T-helper 17 cell (primary cell): ENCODE measurements at places on chromosomes 6 and 20. TPM values are rescaled to one million over a fixed set of nuclear protein-coding genes. Genes with fewer than 3 reads are reported as not detected.

DNA sequence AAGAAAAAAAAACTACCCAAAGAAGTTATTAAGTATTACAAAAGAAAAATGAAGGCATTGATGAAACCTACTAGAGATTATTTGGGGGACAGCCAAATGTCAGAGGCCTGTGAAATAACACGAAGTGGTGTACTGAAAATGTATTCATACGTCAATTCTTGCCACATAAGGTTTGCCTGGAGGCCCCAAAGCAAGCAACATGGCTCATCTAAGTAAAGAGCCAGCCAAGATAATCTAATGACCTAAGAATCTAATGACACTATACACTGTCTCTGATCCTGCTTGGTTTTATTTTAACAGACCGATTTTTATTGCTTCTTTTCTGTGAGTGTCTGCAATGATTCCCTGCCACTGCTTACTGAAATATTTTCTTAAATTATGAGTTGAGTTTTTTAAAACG, 34.7 kb downstream of the FILIP1 start:
- peaks cover 6% of the 10 kb centered on the region for H3K27me3 ChIP-seq
- no peak overlapping the region for H3K4me3 ChIP-seq
- no peaks in the 10 kb centered on the region for H3K4me1 ChIP-seq

DNA sequence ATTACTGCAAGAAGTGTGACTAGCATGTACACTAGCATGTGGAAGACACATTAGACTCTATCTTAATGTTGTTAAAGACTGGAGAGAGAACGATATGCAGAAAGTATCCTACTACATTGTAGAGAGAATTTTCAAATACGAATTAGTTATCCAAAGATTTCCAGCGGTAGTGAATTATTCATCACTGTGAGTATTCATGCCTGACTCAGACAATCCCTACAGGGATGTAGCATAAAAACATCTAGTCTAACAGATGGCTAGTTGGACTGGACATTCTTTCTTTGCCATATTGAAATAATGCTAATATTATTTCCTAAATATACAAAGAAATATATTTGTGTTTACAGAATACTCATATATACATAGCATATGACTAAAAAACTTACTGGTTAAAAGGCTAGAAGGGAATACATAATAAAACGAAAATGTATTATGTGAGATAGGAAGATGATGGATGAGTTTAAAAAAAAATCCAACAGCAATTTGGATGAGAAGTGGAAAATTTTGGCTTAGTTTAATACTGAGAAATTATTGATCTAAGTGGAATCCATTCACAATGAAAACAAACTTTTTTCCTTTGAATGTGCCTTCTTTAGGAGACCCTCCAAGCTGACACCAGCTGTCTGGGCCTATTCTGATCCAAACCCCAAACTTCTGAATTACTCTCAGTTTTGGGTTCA, 580.7 kb downstream of the RFPL4B start:
- DNase-seq = no peak
- no peak overlapping the region for H3K4me3 ChIP-seq
- no peaks in the 10 kb centered on the region for H3K4me1 ChIP-seq
- no peaks in the 10 kb centered on the region for H3K27me3 ChIP-seq
- H3K27ac ChIP-seq = no peak overlapping the region
- H3K36me3 ChIP-seq = no peaks in the 10 kb centered on the region

GRCh38 chr6:5112066-5112799, 27.1 kb downstream of the PPP1R3G start:
- H3K4me1 ChIP-seq = no peaks in the 10 kb centered on the region
- no peak overlapping the region for H3K4me3 ChIP-seq

Gene PAK5
- total RNA-seq = not detected

- no peak for DNase-seq
- H3K27ac ChIP-seq = no peak overlapping the region
- peaks cover 15% of the 10 kb centered on the region for H3K36me3 ChIP-seq
- H3K4me3 ChIP-seq = no peak overlapping the region
These were observed 6.5 kb upstream of the RAET1G start for GRCh38 chr6:149929422-149929821.

DNA sequence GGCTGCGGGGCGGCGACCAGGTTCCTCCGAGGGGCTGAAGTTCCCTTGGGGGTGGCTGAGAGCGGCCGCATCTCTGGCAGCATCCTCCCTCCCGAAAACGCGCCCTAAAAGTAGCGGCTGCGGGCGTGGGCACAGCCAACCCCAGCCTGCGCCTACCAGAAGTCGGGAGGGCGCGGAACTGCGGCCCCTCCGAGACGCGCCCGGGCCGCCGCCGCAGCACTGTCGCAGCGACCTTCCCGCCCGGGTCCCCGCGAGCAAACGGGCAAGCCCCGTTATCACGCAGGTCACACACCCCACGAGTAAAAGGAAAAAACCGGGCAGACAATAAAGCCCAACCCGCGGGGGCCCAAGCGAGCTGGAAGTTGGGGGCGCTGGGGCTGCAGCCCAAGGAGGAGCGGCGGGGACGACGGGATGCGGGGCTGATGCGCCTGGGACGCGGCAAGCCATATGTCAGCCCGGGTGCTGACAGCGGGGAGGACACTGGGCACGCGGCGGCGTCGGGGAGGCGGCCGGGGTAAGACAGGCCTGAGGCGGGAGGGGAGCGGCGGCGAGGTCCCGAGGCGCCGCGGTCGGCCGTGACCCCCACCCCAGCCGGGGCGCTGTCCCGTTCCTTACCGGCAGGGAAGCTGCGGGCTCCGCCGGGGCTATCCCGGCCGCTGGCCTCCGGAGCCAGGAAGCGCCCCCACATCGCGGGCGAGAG, 659 bp downstream of the CEP85L start:
- DNase-seq = peak; percentile 42
- no peaks in the 10 kb centered on the region for H3K27me3 ChIP-seq
- peaks cover 33% of the 10 kb centered on the region for H3K4me1 ChIP-seq
- no peaks in the 10 kb centered on the region for H3K36me3 ChIP-seq
- peak overlapping the region; percentile 93 for H3K4me3 ChIP-seq

Gene PLG
- total RNA-seq = not detected

- DNase-seq = no peak
- no peak overlapping the region for H3K4me3 ChIP-seq
- H3K36me3 ChIP-seq = no peaks in the 10 kb centered on the region
- H3K27me3 ChIP-seq = peaks cover 12% of the 10 kb centered on the region
- H3K27ac ChIP-seq = no peak overlapping the region
These were observed 37.2 kb downstream of the SLC22A2 start for GRCh38 chr6:160221423-160221822.

DNA sequence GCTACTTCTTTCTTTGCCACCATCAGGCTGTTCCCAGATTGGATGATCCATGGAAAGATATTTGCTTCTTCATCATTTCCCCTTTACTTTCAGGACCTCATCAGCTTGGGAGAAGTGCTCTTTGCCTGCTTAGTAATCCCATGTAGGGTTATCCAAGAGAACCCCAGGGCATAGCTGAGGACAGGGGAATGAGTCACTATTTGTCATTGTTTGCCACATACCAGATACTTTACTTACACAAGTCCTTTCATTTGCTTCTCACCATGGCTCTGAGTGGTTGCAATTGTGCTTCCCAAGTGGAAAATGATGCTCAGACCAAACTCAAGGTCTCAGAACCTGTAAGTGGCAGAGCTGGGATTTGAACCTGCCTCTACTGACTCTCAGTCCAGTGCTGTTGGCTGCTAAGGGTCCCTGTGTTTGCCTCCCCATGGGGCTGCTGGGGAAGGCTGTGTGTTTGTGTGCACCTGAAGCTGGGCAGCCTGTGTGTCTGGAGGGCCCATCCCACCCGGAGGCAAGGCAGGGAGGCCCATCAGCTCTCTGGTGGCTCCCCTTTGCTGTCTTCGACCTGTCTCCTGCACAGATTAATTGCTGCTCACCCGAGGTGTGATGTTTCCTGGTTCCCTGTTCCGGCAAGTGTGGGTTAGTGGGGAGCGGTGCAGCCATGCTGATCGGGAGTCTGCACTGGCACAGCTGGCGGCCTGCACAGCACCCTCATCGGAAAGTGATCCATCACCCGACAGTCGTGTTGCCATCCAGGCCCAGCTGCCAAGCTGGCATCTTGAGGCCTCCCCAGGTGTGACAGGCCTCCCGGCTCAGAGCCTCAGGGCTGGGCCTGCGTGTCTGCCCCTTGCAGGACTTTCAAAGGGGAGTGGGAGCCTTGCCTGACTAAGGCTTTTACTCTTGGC, 228.8 kb downstream of the DHX35 start:
- H3K27me3 ChIP-seq = peaks cover 17% of the 10 kb centered on the region
- H3K27ac ChIP-seq = no peak overlapping the region
- DNase-seq = no peak
- no peak overlapping the region for H3K4me3 ChIP-seq

Gene STAU1
- total RNA-seq = 62.5 TPM

DNA sequence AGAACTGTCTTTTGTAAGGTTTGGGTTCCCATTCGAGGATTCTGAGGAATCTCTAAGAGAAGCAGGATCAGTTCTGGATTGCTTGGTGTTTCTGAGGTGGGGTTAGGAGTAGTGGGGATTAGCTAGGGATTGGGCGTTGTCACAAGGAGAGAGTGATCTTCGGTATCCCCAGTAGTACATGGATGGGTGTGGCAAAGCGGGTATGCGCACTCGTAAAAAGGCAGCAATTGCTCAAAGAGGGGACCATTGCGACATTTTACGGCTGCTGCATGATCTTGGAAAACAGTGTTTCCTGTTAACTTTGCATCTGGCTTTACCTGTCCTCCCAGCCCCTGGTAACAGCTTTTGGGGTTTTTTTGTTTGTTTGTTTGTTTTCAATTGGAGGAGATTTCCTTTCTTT, 9.7 kb upstream of the ZSCAN9 start:
- no peak overlapping the region for H3K4me3 ChIP-seq
- peaks cover 12% of the 10 kb centered on the region for H3K4me1 ChIP-seq
- no peak for DNase-seq
- no peak overlapping the region for H3K27ac ChIP-seq
- H3K36me3 ChIP-seq = peaks cover 2% of the 10 kb centered on the region

GRCh38 chr6:158654960-158655489, 5.2 kb downstream of the SYTL3 start:
- H3K4me3 ChIP-seq = peak overlapping the region; percentile 84
- no peaks in the 10 kb centered on the region for H3K36me3 ChIP-seq
- peaks cover 43% of the 10 kb centered on the region for H3K4me1 ChIP-seq
- peak overlapping the region; percentile 99 for H3K27ac ChIP-seq

GRCh38 chr20:43209831-43210230, 20.1 kb upstream of the PTPRT start:
- H3K36me3 ChIP-seq = no peaks in the 10 kb centered on the region
- H3K4me3 ChIP-seq = no peak overlapping the region
- H3K4me1 ChIP-seq = no peaks in the 10 kb centered on the region
- DNase-seq = no peak
- no peaks in the 10 kb centered on the region for H3K27me3 ChIP-seq
- H3K27ac ChIP-seq = no peak overlapping the region

- H3K27ac ChIP-seq = no peak overlapping the region
- no peak for DNase-seq
- peaks cover 8% of the 10 kb centered on the region for H3K36me3 ChIP-seq
These were observed 46.9 kb upstream of the SMIM29 start for GRCh38 chr6:34295721-34296120.

DNA sequence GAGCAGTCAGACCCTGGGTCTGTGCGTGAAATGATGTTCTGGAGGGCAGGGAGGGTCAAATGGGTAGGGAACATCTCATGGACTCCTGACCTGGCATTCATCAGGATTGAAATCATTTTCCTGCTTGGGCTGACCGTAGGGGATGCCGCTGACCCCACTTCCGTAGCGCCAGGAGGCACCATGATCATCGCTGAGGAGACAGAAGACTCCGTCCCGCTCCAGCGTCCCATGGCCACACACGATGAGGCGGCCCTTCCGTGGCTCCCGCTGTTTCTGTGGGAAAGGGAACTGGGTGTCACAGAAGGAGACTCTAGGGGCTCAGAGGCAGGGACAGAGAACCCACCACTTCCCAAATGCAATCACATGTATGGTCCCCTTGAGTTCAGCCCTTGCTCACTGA, 2.3 kb downstream of the NEU1 start:
- H3K4me1 ChIP-seq = peaks cover 23% of the 10 kb centered on the region
- no peak overlapping the region for H3K27ac ChIP-seq
- no peaks in the 10 kb centered on the region for H3K27me3 ChIP-seq
- DNase-seq = no peak

Gene PSORS1C2
- not detected for total RNA-seq

Gene FUT9
- not detected for total RNA-seq

- no peak for DNase-seq
- no peaks in the 10 kb centered on the region for H3K36me3 ChIP-seq
- no peak overlapping the region for H3K4me3 ChIP-seq
- no peaks in the 10 kb centered on the region for H3K27me3 ChIP-seq
- no peak overlapping the region for H3K27ac ChIP-seq
These were observed 43.9 kb downstream of the PLCB4 start for GRCh38 chr20:9112541-9113515.

- no peak overlapping the region for H3K4me3 ChIP-seq
- H3K27ac ChIP-seq = no peak overlapping the region
- no peaks in the 10 kb centered on the region for H3K36me3 ChIP-seq
- no peaks in the 10 kb centered on the region for H3K27me3 ChIP-seq
These were observed 140.9 kb downstream of the GRIK2 start for GRCh38 chr6:101534386-101534785.

DNA sequence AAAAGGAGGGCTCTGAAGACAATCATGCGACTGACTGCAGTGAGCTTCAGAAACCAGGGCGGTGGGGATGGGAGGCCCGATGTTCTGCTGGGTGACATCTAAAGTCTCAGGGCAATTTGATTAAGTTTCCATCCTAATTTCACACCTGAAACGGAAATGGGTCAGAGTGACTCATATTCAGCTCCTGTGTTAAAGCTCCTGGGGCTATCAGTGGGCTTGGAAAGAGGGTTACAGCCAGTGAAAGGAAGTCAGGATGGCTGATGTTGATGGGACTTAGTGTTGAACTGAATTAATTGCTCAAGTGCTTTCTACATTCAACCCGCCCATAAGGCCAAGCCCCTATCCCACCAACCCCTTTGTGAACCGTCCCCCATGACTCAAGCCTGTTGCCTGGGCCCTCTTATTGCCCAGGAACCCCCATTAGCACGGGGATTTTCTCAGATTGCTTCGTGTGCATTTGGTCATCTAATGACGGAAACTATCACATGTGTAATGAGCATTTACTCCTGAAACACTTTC, 47.1 kb upstream of the TBC1D7 start:
- H3K36me3 ChIP-seq = peaks cover 10% of the 10 kb centered on the region
- no peak overlapping the region for H3K27ac ChIP-seq
- H3K27me3 ChIP-seq = peaks cover 24% of the 10 kb centered on the region

GRCh38 chr20:8918145-8918544, 150.7 kb upstream of the PLCB4 start:
- H3K36me3 ChIP-seq = no peaks in the 10 kb centered on the region
- DNase-seq = no peak
- H3K4me3 ChIP-seq = no peak overlapping the region
- no peaks in the 10 kb centered on the region for H3K4me1 ChIP-seq
- no peaks in the 10 kb centered on the region for H3K27me3 ChIP-seq
- H3K27ac ChIP-seq = no peak overlapping the region
